Thoracic aorta endothelial cell (primary cell): ENCODE measurements at places on chromosomes 12 and 14. TPM values are rescaled to one million over a fixed set of nuclear protein-coding genes. Genes with fewer than 3 reads are reported as not detected.

The BATF gene
- total RNA-seq = 1.7 TPM in 1 of 2 replicates, not detected in the other

The RASSF8 gene
- total RNA-seq = 80.1 and 118 TPM in 2 replicates

The KRT78 gene
- not detected in 2 replicates for total RNA-seq

The KSR2 gene
- total RNA-seq = 1.6 and 1.7 TPM in 2 replicates

The LTBP2 gene
- total RNA-seq = 165 and 256 TPM in 2 replicates

The CABP1 gene
- 0.14 TPM in 1 of 2 replicates, not detected in the other for total RNA-seq

The TTLL5 gene
- 77.5 and 81.5 TPM in 2 replicates for total RNA-seq

The TAS2R42 gene
- not detected in 2 replicates for total RNA-seq

The ANKRD33 gene
- total RNA-seq = 0.27 and 0.86 TPM in 2 replicates

The SIX6 gene
- not detected in 2 replicates for total RNA-seq

The NXPH4 gene
- 0.13 and 0.14 TPM in 2 replicates for total RNA-seq

The GUCY2C gene
- total RNA-seq = not detected in 2 replicates

The TTC5 gene
- 17.7 and 28.3 TPM in 2 replicates for total RNA-seq

The CSRP2 gene
- 3.1 and 5.9 TPM in 2 replicates for total RNA-seq

The BICDL1 gene
- total RNA-seq = not detected in 2 replicates

The ATP5F1B gene
- 679 and 680 TPM in 2 replicates for total RNA-seq

The ACOT4 gene
- 0.57 and 0.66 TPM in 2 replicates for total RNA-seq

The STAB2 gene
- not detected in 2 replicates for total RNA-seq

The KRT74 gene
- total RNA-seq = not detected in 2 replicates

The EP400 gene
- 28.1 and 28.3 TPM in 2 replicates for total RNA-seq

The ETFBKMT gene
- 2.4 and 2.7 TPM in 2 replicates for total RNA-seq

The TMEM52B gene
- not detected in 2 replicates for total RNA-seq
